ENCODE measurements at places on chromosomes 4 and X. TPM values are rescaled to one million over a fixed set of nuclear protein-coding genes. Genes with fewer than 3 reads are reported as not detected.

- DNase-seq = no peak
Measured at GRCh38 chrX:12672367-12673106, 118.7 kb upstream of the PRPS2 start.

FMR1 gene
- 16.1 TPM for total RNA-seq

SPRY1 gene
- 42.2 TPM for total RNA-seq

COL4A6 gene
- 26.8 TPM for total RNA-seq

DNA sequence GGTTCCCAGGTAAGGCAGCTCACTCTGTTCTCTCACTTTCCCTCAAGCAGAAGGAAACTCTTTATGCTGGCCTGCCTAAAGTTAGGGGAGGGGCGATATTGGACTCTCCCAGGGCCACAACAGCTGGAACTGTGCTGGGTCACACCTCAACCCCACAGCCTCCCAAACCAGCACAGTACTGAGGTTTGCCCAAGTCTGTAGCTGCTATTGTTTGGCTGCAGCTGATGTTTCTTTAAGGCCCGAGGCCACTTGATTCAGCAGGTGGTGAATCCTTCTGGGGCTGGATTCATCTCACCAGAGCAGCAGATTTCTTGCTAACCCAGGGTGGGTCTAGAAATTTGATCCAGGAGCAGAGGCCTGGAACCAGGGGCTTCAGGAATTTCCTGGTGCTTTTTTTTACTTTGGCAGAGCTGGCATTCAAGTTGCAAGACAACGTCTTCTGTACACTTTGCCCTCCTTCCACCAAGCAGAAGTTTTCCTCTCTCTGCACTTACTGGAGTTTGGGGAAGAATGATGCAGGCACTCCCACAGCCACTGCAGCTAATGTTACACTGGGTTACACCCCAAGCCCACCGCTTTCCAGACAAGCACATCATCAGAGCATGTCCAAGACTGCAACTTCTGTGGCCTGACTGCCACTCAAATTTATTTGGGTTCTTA, 544.7 kb upstream of the NDST4 start:
- no peak for DNase-seq

ADAM29 gene
- not detected for total RNA-seq

ZNF157 gene
- 0.31 TPM for total RNA-seq

DNA sequence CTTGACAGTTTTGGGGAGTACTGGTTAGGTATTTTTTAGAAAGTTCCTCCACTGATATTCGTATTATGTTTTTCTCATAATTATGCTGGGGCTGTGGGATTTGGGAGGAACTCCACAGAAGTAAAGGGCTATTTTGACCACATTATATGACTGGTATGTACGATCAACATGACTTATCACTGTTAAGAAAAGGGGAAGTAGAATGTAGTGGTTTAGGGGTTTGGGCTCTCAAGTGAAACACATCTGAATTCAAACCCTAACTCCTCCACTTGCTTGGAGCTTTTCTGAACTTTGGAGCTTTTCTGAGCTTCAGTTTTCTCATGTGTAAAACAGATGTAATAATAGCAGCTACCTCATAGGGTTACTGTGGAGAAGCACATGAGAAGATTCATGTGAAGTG, 96.4 kb upstream of the C1GALT1C1 start:
- DNase-seq = no peak

DNA sequence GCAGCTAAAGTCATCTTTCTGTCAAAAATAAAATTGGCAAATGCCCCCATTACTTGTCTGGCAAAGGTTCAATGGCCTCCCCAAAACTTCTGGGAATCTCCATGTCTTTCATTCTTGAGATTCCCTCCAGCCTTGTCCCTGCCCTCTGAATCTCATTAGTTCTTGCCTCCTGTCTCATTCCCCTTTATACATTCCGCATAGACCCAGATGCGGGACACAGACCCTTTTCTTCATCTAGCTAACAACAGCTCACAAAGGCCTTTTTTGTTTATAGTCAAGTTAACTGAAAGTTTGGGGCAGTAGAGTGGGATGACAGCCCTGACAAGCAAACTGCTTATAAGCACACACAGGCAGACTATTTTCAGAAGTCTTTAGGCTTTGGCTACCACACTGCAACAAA, 306.1 kb upstream of the FAM241A start:
- DNase-seq = no peak

C4orf50 gene
- total RNA-seq = 0.11 TPM

PGAM4 gene
- total RNA-seq = 0.28 TPM

IL13RA2 gene
- not detected for total RNA-seq

DNA sequence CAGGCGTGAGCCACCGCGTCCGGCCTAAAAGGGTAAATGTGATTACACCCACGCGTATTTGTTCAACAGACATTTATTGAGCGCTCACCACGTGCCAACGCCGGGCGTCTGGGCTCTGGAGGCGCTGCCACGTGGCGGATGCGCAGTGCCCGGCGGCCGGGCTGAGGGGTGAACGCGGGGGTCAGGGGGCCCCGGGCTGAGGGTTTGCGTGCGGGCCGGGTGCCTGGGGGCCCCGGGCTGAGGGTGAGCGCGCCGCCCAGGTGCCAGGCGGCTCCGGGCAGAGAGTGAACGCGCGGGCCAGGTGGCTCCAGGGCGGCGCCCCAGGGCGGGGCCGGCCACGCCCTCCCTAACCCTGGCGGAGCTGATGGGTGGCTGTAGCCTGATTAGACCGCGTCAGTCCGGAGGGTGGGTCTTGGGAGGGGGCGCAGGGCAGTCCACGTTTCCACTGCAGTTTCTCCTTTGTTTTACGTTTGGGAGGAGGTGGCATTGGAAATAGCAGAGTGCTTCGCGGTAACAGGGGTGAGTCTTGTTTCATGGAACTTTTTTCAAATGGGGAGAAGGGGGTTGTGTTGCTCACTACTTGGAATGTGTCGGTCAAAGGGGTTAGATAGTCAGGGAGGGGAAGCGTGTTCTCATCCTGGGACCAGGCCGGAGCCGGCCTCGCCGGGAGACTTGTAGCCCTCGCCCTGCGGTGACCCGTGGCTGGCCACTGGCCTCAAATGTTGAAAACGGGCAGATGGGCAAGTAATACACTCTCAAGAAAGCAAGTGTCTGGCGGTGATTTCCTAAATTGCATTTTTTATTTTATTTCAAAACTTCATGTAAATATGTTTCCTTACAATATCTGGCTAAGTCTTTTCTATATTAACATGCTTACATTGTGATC, at the start of gene ZFP42:
ZFP42 (plus strand) TSS at position 450 of the 886 bp plus-strand sequence. CDS start 7,037 bp downstream, outside the sequence.
- peak; percentile 96 for DNase-seq

SUPT20HL2 gene
- total RNA-seq = not detected

GRCh38 chr4:47990145-47990544, 26.3 kb downstream of the CNGA1 start:
- no peak for DNase-seq

SMPX gene
- not detected for total RNA-seq

GRCh38 chr4:80655662-80656061, 320.1 kb downstream of the CFAP299 start:
- no peak for DNase-seq

- no peak for DNase-seq
Measured at GRCh38 chr4:76571274-76571673, 136.2 kb downstream of the SHROOM3 start.

- no peak for DNase-seq
Measured at GRCh38 chr4:121535351-121535750, 154.5 kb upstream of the QRFPR start.

- no peak for DNase-seq
Measured at GRCh38 chr4:70382691-70383181, at the start of gene SMR3B. Gene SMR3B, plus strand, starts transcription at chr4:70383131. Its CDS starts 1,380 bp downstream, at chr4:70384511.

TKTL1 gene
- total RNA-seq = not detected

DNA sequence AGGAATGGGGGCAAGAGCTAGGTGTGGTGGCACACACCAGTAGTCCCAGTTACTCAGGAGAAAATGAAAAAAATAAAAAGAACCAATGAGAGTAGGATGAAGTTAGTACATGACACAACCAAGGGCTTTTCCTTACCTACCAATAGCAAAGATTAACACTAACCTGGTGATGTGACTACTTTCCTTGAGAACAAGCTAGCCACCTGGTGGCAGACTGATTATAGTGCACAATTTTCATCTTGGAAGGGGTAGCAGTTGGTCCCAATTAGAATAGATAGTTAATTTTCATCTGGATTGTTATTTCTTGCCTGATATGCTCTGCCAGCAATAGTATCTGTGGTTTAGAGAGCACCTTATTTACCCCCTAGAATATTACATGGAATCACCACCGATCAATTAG, 1216.8 kb upstream of the PABPC4L start:
- DNase-seq = peak; percentile 14

- peak; percentile 21 for DNase-seq
Measured at GRCh38 chr4:145618210-145618931, 814 bp upstream of the MMAA start.

ASMT gene
- total RNA-seq = 0.44 TPM

GRCh38 chrX:96424007-96424406, 260.6 kb upstream of the DIAPH2 start:
- no peak for DNase-seq

- DNase-seq = no peak
Measured at GRCh38 chr4:7395645-7396044, 39.1 kb downstream of the PSAPL1 start.

DNA sequence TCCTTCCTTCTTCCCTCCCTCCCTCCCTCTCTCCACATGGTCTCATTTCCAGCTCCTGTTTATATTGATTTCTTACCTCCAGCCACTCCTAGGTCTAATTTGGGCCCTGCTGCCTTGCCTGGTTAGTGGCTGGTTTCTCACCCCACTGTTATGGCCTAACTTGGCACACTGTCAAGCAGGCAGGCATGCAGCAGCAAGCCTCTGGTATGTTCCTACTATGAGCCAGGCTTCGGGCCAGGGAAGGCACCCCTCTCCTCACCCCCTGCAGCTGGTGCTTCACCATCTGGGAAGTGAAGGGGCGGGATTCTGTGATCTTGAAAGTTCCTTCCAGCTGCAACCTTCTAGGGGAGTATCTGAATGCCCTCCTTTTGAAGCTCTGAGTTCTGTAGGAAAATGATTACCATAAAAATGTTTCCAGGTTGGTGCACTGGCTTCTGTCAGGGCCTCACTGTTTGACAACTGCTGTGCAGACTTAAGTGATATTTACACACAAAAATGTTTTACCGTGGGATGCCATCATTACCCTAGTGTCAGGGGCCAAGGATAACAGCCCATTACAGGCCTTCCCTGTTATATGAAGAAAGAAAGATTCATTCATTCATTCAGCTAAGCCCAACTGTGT, 10.1 kb upstream of the VMA21 start:
- DNase-seq = no peak

DNA sequence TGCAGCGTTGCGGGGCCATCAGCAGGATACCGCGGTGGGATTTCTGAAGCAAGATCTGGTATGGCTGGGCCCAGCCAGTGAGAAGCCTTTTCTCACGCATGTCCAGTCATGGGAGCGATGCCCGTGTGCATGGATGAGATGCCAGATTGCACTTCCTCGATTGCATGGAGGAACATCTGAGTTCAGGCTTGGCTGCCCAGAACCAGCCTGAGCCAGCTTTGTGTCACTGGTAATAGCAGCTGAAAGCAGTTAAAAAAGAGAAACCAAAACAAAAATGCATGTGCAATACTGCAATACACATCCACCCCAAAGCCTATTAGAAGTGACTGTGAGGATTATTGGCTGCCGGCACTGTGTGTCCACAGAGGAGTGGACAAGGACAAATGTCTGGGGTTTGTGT, 59.3 kb downstream of the PSAPL1 start:
- no peak for DNase-seq

- peak; percentile 34 for DNase-seq
Measured at GRCh38 chrX:8820910-8821527, 19.8 kb upstream of the FAM9A start.

TMEM31 gene
- not detected for total RNA-seq

Measured in H7 (cell line).